ENCODE measurements at places on chromosomes 6 and 20.
A peak's percentile ranks its signal among the peaks of the same experiment; 100 is the strongest.

GRCh38 chr6:162313922-162314660 lies 413.5 kb downstream of the PRKN start:
- no peak for DNase-seq

DNA sequence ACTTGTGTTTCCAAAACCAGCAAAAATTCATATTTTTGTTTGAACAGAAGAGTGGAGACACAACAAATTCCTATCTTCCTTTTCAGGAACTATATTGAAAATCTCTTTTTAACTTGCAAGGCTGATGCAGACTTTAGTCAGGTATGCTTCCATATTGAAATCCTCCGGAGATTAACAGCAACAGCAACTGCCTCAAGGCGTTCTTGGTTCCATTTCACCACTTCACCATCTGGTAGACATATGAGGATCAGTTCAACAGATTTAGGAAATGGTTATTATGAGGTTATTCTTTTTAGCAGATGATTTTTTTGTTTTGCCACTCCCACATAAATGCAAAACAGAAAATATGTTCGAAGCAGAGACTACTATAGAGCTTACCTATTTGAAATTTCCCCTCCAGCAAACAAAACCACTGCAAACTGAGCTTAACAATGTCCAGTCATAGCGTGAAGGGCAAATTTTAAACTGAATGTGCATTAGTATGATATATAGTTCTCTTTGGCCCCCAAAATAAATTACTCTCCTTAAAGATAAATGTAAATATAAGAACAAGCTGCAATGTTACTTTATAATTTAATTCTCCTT lies 520.5 kb upstream of the ADGRB3 start:
- DNase-seq = no peak

DNA sequence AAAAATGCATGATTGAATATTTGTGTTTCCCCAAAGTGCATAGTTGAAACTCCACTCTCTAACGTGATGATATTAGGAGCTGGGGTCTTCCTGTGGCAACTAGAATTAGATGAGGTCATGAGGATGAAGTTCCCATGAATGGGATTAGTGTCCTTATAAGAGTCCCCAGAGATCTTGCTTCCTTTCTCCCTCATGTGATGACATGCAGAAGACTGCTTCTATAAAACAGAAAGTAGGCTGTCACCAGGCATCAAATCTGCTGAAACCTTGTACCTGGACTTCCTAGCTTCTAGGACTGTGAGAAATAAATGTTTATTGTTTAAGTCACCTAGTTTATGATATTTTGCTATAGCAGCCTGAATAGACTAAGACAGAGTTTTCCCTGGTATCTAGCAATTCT lies 586.5 kb upstream of the EPHA7 start:
- DNase-seq = no peak

DNA sequence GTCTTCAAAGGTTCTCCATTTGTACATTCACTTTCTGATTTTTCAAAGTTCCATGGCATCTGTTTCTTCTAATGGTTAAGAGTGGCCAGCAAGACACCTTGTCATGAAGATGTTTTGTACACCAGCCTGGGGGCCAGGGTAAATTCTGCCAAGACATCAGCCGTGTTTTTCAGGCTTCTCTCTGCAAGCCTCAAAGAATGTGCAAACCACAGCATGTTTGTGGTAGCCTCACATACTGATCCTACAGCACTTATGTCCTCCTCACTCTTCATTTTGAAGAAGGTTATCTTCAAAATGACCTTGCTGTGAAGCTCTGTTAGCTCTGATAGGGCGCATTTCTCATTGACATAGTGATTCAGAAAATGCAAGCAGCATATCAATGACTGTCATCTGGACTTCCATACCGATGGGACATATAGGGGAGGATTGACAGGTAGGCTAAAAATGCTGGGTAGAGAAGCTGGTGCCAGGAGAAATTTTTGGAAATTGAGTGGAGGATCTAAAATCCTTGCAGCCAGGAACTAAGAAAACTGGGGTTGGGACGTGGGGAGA lies 59.3 kb upstream of the SPTLC3 start:
- DNase-seq = no peak

DNA sequence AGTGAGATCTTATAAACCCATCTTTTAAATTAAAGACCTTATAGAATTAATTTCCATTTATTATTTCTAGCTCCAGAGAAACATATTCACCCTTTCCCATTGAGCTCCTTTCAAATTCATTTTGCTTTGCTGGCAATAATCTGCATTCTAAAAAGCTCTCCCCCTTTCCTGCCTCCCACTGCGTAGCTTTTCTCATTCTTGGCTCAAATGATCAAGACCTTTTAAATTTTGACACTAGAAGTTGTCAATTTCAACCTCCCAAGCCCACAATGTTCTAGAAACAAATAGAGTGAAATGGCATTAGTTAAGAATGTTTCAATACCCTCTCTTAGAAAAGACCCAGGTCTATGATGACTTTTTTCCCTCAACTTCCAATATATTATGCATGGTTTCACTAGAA lies 186.9 kb downstream of the AKAP7 start:
- DNase-seq = no peak

GRCh38 chr6:125020385-125020784 lies 58.1 kb downstream of the RNF217 start:
- DNase-seq = peak; percentile 74

- DNase-seq = no peak
These were observed 266.2 kb upstream of the ZFP64 start for GRCh38 chr20:52457826-52458225.

DNA sequence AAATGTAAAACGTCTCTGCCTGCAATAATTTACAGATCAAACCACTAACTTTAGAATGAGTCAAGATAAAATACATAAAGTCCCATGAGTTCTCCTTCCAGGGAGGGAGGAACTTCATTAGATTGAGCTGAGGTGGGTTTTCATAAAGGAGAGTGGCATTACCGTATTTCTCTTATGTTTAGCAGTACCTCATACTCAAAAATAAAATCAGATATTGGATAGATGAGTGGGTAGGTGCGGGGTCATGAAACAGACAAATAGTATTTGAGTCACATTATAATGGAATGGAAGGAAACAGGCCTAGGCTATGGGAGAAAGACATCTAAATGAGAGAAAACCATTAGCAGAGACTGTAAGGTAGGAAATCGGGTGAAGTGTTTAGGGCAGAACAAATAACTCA lies 166.1 kb upstream of the SMLR1 start:
- DNase-seq = no peak

GRCh38 chr20:722822-723644 lies 45.3 kb downstream of the SLC52A3 start:
- no peak for DNase-seq

- DNase-seq = no peak
These were observed 23.6 kb upstream of the SCAF8 start for GRCh38 chr6:154709621-154710020.

GRCh38 chr6:131966443-131966842 lies 15.3 kb upstream of the CCN2 start:
- no peak for DNase-seq

- DNase-seq = no peak
These were observed 3.5 kb downstream of the ZFAND3 start for GRCh38 chr6:37822851-37823682.

- no peak for DNase-seq
These were observed 604.7 kb upstream of the CITED2 start for GRCh38 chr6:139979021-139979725.

DNA sequence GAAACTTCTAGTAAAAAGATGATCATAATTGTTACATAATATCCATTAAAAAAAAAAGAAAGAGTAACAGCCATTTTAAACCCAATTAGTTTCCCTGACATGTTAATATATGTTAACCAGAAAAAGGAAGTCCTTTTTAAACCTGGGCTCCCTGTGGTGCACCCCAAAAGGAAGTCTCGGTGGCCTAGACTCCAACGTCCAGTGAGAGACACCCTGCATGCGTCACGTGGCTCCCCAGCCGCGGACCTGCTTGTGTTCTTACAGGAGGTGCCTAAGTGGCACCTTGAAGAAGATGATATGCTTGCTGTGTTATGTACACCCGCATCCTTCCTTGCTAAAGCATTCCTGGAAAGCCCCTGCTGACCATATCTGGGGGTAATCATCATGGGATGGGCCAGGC lies 50.1 kb downstream of the FOXC1 start:
- no peak for DNase-seq

DNA sequence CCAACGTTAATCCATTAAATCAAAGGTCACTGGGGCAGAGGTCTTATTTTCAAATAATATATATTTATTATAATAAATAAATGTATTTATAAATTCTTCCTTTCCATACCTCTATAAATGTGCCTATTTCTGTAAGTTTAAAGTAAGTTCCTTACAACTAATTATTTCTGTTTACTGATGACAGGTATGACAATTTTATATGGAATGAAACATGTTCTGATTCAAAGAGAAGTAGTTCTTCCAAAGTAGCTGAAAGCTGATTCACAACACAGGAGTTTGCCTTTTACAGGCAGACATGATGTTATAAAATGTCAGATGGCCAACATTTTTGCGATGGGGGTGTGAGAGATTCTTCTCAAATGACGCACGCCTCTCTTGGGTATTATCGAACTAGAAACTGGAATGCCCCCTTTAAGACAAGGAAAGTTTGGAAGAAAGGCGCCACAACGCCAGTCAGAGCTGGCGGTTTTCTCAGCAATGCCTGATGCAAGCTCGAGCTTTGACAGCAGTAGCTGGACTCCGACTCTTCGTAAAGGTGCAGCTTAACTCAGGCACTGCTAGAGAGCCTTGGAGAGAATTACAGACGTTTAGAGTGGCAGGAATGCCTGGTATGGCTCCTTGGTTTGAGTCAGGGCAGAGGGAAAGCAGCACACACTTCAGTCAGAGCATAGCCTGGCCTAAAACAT lies 92.1 kb downstream of the FOXC1 start:
- no peak for DNase-seq

- peak; percentile 36 for DNase-seq
These were observed 88.4 kb upstream of the CCDC167 start for GRCh38 chr6:37587866-37588734.

DNA sequence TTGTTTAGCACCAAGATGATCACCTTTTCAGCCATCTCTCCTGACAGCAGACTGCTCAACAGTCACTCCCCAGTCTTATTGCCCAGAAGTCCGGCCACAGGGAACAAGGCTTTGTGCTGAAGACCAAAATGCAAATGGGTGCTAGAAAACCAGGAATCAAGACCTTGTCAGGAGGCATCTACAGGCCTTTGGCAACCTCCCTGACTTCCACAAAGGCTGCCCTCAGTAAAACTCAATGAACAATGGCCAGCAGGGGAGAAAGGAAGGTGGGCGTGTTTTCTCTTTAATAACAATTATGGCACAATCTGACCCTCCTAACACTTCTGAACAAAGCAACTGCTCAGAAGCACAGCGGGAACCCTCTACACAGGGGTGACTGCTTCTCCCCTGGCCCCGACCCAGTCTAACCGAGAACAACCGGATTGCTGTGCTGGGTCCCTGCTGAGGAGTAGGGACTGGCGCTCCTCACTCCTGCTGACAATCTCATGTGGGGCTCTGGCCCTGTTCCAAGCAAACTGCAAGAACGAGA lies 41.6 kb downstream of the PLCG1 start:
- DNase-seq = no peak

DNA sequence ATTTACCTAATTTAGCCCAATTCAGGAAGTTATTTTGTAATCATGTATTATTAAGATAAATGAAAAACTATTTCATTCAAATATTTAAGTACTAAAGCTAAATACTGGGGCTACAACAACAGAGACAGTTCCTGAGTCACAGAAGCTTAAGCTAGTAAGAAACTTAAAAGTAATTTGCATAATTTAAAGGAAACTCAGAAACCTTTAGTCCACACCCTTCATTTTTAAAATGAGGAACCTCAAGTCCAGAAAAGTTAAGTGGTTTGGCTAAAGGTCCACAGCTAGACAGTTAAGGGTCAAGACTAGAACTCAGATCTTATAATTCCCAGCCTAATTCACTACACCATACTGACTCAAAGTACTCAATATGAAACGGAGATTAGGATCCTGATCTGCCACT lies 7.2 kb downstream of the LMBRD1 start:
- DNase-seq = no peak

DNA sequence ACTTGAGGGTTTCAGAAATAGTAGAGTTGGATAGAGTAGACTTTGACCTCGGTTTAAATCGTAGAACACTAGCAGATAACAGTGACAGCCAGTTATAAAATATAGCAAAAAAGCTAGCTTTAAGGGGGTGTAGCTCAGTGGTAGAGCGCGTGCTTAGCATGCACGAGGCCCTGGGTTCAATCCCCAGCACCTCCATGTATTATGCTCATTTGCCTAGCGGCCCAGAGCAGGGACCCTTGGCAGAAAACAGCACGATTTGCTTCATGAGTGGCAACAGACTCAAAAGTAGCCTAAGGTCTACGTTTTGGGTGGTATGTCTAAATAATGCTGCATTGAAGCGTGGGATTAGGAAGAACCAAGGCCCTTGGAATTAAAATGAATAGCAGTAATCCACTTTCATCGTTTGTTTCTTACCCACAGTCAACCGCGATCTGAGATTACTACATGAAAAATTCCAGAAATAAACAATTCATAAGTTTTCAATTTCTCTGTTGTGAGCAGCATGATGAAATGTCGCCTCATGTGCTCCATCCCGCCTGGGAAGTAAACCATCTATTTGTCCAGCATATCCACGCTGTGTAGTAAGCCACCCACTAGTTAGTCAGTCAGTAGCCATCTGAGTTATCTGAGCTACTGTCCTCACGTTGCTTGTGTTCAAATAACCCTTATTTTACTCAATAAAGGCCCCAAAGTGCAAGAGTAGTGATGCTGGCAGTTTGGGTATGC lies 184.9 kb downstream of the GPX5 start:
- peak; percentile 25 for DNase-seq

- no peak for DNase-seq
These were observed 17.2 kb downstream of the GDAP1L1 start for GRCh38 chr20:44264287-44264686.

GRCh38 chr6:135269481-135269891 lies 88.4 kb downstream of the MYB start:
- DNase-seq = no peak

- no peak for DNase-seq
These were observed 106.3 kb upstream of the KCNK16 start for GRCh38 chr6:39428816-39429215.

GRCh38 chr20:20802328-20802727 lies 89.9 kb upstream of the RALGAPA2 start:
- no peak for DNase-seq

- no peak for DNase-seq
These were observed 9.0 kb upstream of the PLCB4 start for GRCh38 chr20:9059931-9060330.

DNA sequence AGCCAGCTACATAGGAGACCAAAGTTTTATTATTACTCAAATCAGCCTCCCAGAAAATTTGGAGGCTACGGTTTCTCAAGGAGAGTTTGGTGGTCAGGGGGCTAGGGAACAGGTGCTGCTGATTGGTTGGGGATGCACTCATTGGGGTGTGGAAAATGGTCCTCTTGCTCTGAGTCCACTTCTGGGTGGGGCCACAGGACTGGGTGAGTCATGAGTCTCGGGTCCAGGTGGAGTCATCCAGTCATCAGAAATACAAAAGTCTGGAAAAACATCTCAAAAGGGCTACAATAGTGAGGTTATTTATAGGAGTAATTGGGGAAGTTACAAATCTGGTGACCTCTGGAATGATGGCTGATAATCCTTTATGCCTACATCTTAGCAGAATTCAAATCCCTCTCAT lies 54.3 kb upstream of the SLC22A16 start:
- DNase-seq = no peak

GRCh38 chr20:14067603-14068002 lies 72.3 kb downstream of the MACROD2 start:
- DNase-seq = no peak

- no peak for DNase-seq
These were observed 20.4 kb downstream of the MTO1 start for GRCh38 chr6:73481969-73482368.

Data from NCI-H1694 treated with DMSO at 0.1 percent for 48 hours (cell line).